Naive thymus-derived CD8-positive, alpha-beta T cell (primary cell): ENCODE measurements at places on chromosomes 12 and 14.

DNA sequence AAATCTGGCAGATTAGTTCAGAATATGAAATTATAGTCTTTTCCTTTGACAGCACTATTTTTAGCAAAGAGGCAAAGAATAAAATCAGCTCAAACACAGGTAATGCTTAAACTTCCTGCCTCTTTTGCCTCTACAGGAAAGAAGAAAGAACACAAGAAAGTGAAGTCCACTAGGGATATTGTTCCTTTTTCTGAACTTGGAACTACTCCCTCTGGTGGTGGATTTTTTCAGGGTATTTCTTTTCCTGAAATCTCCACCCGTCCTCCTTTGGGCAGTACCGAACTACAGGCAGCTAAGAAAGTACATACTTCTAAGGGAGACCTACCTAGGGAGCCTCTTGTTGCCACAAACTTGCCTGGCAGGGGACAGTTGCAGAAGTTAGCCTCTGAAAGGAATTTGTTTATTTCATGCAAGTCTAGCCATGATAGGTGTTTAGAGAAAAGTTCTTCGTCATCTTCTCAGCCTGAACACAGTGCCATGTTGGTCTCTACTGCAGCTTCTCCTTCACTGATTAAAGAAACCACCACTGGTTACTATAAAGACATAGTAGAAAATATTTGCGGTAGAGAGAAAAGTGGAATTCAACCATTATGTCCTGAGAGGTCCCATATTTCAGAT is 17.4 kb downstream of the TMPO start:
- peak; percentile 48 for DNase-seq

- no peak for DNase-seq
Observed at GRCh38 chr12:50186681-50187080, 19.5 kb upstream of the CERS5 start.

- no peak for DNase-seq
Observed at GRCh38 chr14:103562179-103562428, 353 bp downstream of the BAG5 start.

GRCh38 chr14:33505963-33506329 is 444.9 kb downstream of the EGLN3 start:
- no peak for DNase-seq

GRCh38 chr14:55722054-55722453 is 142.0 kb downstream of the KTN1 start:
- DNase-seq, result no peak

- DNase-seq, result no peak
Observed at GRCh38 chr12:4252601-4253000, 21.0 kb upstream of the CCND2 start.

DNA sequence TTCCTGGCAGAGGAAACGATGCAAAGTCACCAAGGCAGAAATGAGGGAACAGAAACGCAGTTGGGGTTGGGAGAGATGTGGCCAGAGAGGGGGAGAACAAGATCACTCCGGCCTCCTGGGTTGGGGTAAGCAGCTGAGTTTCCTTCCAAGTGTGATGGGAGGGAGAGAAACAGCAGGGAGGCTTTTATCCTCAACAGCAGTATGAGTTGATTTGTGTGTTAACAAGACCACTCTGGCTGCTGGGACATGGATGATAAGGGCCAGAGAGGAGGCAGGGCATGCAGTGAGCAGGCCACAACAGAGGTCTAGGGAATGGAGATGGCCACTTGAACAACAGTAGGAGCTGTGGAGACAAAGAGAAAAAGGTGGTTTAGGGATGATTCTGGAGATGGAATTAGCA is 66.8 kb downstream of the GLRX5 start:
- DNase-seq, result no peak

- DNase-seq, result no peak
Observed at GRCh38 chr14:61264010-61264571, 17.0 kb downstream of the TMEM30B start.

DNA sequence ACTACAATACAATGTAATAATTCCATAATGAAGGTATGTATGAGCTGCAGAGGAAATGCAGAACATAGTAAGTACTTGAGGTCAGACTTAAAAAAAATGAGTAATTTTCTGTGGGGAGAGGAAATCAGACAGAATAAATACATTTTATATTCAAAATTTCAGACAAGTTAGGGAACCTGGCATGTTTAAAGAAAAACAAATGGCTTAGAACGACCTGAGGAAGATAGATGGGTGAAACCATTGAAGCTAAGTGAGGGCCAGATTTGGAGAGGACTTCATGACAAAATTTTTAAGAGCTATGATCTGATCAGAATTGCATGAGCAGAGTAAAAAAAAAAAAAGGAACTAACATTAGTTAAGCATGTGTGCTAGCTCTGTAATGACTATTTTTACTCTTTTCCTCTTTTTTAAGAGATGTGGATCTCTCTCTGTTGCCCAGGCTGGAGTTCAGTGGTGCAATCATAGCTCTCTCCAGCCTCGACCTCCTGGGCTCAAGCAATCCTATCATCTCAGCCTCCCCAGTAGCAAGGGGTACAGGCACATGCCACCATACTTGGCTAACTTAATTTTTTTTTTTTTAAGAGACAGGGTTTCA is 157.6 kb upstream of the PDE3A start:
- no peak for DNase-seq
